ENCODE measurements at places on chromosomes 5 and 9. TPM values are rescaled to one million over a fixed set of nuclear protein-coding genes. Genes with fewer than 3 reads are reported as not detected.

DNA sequence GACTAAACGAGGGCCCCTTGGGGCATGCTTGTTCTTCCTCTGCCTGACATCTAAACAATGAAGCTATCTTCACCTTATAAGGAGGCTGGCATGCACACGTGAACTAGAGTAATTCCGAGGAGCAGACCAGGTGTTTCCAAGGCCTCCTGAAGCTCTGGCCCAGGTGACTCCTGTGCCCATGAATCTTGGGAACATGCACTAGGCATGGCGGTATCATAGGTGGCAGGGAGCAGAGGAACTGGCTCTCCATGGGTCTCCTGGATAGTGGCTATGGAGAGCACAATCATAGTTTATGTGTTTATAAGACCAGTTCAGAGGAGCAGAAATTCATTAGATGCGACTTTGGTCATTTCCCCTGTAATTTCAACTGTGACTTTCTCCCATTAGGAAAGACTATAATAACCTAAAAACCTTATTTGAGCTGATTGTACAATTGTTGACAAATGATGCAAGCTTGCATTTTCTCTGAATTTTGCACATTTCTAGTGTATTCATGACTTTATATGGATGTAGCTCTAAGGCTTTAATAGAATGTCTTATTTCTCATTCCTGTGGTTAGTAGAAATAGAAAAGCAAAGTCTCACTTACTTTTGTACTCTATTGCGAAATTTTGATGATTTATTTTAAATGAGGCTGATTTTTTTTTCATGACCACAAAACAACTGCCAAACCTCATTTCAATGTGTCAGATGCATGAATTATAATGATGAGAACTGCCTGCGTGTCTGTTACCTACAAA lies 135.3 kb upstream of the RPS23 start:
- DNase-seq, result peak; percentile 80

The C9orf153 gene
- total RNA-seq, result not detected

The SWI5 gene
- total RNA-seq, result 42.2 TPM

The SLC25A25 gene
- total RNA-seq, result 46.1 TPM

DNA sequence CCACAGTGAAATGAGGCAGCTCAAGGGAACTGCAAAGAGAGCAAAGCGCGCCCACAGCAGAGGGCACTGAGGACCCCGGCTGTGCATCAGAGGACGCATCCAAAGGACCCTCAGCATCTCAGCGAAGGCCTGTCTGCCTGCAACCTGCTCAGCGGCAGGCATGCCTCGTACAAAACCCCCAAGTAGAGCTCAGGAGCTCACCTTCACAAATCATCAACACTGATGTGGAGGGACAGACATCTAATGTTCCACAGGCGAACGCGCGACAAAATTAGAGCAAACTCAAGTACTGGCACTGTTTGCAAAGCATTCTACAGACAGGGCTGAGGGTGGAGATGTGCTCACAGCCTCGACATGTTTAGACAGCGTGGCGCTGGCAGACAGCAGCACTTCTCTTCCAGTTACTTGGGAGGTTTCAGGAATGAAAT lies 81.0 kb downstream of the DCP2 start:
- no peak for DNase-seq

The ABO gene
- total RNA-seq, result not detected

DNA sequence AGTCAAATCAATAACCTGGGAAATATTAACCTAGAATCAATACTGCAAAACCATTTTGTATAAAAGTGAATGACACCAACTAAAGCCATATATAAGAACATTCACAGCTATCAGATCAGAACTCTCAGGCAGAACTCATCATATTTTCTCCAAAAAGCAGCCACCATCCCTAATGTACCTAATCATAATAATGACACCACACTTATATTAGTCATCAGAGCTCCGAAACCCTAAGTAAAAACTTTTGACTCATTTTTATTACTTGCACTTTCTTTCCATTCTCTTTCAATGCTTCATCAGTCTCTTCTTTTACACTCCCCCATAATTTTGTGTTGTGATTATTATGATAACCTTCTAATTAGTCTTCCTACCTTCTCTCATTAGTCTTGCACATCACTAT lies 45.3 kb downstream of the INSL6 start:
- DNase-seq, result no peak

DNA sequence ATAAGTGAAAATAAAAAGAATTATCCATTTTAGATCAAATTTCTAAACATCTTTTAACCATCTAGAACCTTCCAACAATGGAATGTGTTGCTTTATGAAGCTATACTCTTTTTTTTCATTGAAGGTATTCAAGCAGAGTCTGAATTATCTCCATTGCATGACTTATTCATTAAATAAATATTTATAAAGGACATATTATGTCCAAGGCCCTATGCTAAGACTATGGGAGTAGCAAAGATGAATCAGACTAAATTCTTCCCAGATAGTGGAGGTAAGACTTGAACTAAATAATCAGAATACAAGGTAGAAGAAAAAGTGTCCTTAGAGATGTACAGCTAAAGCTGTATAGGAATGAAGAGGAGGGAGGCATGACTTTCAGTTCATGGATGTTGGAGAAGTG lies 215.5 kb upstream of the RGMB start:
- no peak for DNase-seq

- no peak for DNase-seq
Measured at GRCh38 chr5:91468651-91469422, 85.7 kb upstream of the ARRDC3 start.

GRCh38 chr5:92942762-92943161 lies 638.3 kb downstream of the NR2F1-AS1 start:
- no peak for DNase-seq

DNA sequence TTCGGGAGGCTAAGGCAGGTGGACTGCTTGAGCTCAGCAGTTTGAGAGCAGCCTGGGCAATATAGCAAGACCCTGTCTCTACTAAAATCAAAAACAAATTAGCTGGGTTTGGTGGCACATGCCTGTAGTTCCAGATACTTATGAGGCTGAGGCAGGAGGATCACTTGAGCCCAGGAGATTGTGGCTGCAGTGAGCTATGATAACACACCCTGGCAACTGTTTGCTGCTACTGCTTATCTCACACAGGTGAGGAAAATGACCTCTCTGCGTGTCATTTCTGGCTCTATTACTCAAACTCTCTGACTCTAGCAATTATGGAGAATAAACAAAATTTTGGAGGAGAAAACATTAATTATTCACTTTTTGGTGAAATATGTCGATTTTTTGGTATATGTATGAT lies 45.3 kb upstream of the TMC1 start:
- no peak for DNase-seq

DNA sequence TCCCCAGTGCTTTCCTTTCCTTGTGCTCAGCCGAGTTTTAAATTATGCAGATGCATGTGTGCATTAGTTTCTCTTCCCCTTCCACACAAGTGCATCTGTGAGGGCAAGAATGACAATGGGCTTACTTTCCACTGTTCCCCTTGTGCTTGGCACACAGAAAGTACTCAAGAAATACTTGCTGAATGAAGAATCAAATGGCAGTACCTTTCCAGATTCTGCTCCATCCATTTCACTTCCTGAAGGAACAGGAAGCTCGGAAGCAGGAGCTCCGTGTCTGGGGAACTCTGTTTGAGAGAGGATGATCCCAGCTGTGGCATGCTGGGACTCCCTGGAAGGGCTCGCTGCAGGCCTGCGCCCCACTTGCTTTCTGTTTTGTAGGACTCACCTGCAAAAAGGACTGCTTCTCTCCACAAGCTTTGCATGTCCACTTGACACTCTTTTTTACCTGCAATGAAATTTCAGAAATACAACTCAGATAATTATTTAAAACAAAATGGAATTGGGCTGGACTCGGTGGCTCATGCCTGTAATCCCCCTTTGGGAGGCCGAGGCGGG lies 5.5 kb downstream of the MRNIP start:
- DNase-seq, result no peak

DNA sequence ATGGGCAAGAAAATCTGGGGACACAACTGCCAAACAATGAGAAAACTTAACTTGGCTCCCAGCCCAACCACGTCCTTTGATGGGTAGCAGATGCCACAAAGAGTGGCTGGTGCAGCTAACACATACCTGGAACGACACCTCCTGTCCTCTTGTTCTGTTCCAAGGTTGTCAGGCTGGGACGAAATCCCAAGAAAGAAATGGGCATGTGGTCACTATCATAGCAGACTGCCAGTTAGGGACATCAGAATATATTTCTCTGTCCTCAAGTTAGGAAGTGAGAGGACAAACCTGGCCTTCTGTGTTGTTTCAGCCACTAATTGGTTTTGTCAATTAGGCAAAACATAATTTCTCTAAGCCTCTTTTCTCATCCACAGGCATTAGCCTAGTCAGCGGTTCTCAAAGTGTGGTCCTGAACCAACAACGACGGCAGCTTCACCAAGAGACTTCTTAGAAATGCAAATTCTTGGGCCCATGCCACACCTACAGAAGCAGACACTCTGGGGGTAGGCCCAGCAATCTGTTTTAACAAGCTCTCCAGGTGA lies 63.4 kb downstream of the RAPGEF1 start:
- no peak for DNase-seq

DNA sequence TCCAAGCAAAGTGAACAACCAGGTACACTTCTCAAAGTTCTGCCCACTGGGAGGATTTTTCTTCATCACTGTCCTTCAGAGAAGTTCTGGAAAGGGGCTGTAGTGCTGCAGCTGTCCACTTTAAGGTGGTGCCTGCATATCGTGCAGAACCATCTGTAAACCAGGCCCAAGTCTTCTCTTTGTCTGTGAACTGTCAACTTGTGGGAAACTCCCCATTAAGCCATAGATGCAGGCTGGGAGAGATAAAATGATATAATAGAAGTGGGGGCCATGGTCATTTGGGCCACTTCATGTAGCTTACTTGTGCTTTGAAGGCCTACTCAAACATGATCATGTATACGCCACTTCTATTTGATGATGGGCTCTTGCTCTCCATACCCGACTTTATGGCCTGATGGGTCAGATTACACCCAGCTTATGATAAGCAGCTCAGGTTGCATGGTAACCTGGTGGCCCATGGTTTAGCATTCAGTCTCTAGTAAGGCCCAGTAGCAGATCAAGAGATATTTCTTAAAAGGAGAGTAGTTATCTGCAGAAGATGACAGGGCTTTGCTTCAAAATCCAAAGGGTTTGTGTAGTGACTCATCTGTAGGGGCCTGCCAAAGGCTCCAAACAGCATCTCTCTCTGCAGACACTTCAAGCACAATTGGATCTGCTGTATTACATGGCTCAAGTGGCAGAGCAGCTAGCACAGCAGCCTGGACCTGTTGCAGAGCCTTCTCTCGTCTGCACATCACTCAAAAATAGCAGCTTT lies 15.7 kb upstream of the BTF3 start:
- no peak for DNase-seq

The SPINK13 gene
- not detected for total RNA-seq

DNA sequence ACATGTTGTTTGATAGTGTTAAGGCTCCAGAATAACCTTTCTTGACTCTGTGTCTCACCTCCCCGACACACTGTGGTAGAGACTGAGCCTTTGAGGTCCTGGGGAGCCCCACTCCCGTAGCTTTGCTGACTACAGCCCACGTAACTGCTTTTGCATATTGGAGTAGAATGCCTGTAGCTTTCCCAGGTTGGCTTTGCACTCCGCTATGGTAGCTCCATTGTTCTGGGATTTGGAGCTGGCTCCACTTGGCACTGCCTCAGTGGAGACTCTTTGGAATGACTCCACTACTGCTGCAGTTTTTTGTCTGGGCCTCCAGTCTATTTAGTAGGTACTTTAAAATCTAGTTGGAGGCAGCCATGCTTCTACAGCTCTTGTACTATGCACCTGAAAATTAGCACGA lies 56.2 kb upstream of the ANXA1 start:
- no peak for DNase-seq

- no peak for DNase-seq
Measured at GRCh38 chr5:41408676-41409443, 101.5 kb downstream of the PLCXD3 start.

DNA sequence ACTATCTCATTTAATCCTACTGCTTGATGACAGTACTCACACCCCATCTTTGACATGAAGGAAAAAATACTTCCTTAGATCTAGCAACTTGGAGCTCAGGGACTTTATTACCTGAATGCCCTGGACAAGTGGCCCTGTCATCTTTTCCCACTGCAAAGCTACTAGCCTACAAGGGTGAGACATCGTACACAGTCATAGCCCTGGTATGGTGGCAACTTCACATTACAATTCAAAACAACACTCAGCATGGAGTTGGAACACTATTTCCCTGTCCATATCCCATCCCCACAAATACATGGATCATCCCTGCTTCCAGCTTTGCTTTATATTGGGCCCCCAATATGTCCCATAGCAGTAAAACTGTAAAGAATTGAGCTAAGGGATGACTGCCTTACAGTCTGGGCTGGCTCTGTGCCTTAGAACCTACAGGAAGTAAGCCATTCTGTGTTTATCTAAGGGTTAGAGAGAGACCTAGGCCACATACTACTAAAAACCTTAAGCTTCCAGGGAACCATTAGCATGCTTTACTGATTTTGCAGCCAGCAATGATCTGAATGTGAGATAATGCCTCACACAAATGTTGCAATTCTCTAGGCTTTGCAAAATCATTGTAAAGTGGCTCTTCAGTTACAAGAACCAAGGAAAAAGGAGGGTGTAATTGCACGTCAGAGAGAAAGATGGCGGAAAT lies 55.9 kb downstream of the OTULIN start:
- DNase-seq, result no peak

The CAMSAP1 gene
- total RNA-seq, result 45.8 TPM

The ZBED3 gene
- 0.68 TPM for total RNA-seq

GRCh38 chr5:118520771-118521415 lies 467.5 kb downstream of the DTWD2 start:
- DNase-seq, result no peak

DNA sequence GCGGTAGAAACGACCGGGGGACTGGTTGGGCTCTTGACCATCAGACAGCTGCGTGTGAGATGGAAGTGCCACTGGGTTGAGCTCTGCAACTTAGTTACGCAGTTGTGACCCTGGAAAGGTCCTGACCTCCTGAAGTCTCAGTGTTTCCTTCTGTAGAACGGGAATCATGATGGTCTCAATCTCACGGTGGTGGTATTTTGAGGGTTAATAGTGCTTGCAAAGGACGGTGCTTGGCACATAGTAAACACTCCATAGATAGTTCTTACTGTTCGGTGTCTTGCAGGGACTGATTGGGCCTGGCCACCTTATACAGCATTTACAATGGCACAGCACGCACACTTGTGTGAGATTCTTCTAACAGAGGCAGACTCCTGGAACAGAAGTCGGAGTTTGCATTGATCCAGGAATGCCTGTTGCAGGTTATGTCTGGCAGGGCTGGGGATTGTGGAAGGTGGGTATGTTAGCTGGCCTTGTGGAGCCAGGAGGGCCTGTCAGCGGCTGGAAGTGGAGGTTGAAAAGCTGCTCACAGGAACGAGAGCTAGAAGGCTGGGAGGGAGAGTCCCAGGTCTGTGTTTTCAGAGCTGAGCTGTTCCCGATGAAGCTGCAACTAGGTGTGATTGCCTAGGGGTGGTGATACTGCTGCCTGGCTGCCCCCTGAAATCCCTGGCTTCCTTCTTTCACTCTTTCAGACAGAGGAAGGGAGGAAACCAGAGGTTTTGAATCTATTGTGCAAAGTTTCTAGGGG lies 962 bp upstream of the TXN start:
- DNase-seq, result no peak

The C9orf85 gene
- 14.3 TPM for total RNA-seq

GRCh38 chr5:162990856-162991497 lies 446.4 kb upstream of the CCNG1 start:
- no peak for DNase-seq
